ENCODE measurements at places on chromosomes 2 and 18.

- DNase-seq: no peak
These were observed 1.1 kb upstream of the RPL37A start for GRCh38 chr2:216497382-216498069.

DNA sequence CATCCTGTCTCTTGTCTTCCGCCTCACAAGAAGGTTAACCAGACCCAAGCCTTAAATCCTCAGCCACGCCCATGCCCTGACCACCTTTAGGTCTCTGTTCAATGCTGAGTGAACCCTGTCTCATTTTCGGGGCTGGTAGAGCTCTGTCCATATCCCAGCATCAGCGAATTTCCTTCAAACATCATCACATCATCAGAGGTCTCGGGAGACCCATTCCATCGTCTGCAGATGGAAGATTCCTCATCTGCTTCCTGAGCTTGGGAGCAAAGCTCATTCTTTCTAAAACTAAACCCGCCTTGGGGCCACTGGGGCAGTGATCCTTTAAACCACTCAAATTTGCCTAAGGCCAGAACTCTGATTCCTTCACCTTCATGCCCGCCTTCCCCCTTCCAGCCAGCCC lies 173.7 kb downstream of the TTC32 start:
- DNase-seq: no peak

- DNase-seq: no peak
These were observed 474.9 kb upstream of the TMEFF2 start for GRCh38 chr2:192669505-192670091.

GRCh38 chr18:71485611-71486010 lies 1058.5 kb downstream of the CBLN2 start:
- no peak for DNase-seq

DNA sequence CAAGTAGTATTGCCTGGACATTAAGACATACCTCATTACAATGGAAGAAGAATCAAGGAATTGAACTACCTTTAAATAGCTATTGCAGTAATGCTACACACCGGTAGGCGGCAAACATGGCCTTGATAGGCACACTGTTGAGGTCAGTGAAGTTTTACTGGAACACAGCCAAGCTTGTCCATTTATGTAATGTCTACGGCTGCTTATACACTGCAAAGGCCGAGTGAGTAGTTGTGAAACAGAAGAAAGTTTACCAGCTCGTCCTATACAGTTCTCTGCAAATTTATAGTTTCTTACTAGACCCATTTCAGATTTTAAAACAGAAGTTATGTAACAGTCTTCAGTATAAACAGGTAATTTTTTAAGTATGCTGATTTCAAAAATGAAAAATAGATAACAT lies 38.8 kb downstream of the PPP4R1 start:
- peak; percentile 91 for DNase-seq

DNA sequence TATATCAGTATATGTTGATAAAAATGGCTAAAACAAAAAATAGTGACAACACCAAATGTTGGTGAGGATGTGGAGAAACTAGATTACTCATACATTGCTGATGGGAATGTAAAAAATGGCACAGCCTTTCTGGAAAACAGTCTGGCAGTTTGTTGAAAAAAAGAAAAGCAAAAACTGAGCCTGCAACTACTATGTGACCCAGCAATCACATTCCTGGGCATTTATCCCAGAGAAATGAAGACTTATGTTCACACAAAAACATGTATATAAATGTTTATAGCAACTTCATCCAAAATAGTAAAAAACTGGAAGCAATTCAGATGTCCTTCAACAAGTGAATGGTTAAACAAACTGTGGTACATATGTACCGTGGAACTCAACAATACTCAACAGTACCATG lies 7.5 kb upstream of the KDSR start:
- DNase-seq: no peak

DNA sequence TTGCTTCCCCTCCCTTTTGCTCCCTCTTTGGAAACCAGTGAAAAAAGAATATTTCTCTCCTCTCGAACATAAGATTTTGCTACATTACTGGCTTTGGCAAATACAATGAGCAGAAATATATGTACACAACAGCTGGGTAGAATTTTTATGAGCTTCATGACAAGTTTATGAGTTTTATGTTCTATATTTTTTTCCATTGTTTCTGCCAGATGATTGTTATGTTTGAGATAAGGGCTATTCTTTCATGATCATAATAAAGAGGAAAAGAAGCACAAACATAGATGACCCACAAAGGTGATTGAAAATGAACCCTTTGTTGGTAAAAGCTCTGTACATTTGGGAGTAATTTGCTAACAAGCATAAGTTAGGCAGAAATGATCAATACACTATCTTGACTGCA lies 14.8 kb upstream of the TFPI start:
- no peak for DNase-seq

GRCh38 chr18:66616523-66616983 lies 12.7 kb upstream of the CDH19 start:
- DNase-seq: no peak

DNA sequence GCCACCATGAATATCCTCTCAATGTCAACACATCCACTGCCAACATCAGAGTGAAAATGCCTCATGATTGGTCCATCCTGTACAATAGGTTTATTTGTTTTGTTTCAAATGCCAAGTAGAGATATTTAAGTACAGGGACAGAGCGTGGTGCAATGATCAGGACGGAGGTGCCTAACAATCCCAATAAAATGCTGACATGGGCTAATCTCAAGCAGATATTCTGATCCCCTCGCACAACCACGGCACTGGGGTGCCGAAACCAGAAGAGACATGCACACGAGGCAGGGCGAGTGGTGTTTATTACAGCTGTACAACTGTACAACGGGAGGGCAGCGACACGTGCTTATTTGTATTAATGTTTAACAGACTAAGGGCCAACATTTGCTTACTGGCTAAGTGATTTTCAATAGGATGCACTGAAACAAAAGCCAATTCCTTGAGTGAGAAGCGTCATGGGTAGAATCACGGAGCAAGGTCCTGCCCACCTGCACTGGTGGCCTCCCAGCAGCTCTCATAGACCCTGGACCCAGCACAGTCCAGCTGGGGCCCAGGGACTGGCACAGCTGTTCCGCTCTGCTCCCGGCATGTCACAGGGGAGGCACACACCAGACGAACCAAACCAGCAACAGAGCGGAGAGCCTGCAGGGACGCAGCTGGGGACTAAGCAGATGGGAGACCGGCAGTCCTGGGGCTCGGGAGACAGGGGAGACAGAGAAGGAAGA lies 101.4 kb downstream of the HDAC4 start:
- no peak for DNase-seq

DNA sequence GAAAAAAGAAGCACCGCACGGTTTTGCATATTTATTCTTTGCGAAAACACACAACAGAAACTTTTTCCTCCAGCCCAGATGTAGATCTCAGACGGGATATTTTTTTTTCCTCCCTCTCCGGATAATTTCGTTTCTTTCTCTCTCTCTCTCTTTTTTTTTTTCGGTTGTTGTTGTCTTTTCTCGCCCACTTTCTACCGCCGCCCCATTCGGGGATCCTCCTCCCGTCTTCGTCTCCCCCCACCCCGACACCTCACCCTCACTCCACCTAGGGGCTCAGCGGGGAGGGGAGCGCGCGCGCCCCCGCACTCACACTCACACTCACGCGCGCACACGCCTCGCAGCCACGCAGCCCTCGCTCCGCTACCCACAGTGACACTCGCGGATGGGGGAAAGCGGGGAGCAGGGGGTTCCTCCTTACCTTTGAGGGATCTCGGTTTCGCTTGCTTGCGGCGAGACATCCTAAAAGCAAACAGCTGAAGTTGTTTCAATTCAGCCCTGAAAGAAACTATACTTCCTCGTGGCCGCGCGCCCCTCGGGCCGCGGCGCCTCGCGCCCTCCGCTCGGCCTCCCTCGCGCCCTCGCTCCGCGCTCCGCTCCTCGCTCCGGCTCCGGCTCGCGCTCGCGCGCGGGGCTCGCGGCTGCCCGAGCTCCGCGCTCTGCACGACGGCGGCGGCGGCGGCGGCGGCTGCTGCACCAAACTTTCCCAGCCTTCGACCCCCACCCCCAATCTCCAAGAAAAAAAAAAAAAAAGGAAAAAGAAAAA lies 1.3 kb downstream of the ZNF521 start:
- DNase-seq: peak; percentile 74

DNA sequence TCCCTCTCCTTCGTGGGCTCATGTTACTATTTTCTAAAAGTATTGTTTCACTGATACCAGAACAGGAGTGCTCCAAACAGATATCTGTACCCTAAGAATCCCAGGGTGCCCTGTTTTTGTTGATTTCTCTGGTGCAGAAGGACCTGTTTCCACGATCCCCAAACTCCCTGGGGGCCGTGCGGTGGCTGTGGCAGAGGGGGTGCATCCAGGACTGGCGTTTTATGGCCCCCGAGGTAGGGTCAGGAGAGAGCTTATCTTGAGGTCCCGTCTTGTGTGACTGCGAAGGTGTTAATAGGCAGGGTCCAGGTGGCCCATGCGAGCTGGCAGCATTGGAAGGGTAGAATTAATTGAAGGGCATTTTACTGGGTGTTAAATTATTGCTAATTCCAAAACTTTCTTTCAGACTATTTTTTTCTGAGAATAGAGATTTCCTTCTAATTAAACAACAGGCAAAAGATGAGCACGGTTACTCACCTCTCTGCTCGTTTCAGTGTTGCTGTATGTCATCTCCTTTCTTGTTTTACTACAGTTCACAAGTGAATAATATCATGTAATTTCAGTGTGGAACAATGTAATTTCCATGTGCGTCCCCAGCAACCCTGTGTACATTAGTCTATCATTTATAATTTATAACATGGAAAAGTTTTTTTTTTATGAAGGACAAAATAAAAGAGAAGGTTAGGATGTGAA lies 8.2 kb downstream of the TWIST2 start:
- DNase-seq: no peak

GRCh38 chr2:234960175-234961088 lies 8.6 kb downstream of the SH3BP4 start:
- no peak for DNase-seq

- DNase-seq: peak; percentile 57
These were observed 25.0 kb downstream of the SPEG start for GRCh38 chr2:219459460-219460311.

DNA sequence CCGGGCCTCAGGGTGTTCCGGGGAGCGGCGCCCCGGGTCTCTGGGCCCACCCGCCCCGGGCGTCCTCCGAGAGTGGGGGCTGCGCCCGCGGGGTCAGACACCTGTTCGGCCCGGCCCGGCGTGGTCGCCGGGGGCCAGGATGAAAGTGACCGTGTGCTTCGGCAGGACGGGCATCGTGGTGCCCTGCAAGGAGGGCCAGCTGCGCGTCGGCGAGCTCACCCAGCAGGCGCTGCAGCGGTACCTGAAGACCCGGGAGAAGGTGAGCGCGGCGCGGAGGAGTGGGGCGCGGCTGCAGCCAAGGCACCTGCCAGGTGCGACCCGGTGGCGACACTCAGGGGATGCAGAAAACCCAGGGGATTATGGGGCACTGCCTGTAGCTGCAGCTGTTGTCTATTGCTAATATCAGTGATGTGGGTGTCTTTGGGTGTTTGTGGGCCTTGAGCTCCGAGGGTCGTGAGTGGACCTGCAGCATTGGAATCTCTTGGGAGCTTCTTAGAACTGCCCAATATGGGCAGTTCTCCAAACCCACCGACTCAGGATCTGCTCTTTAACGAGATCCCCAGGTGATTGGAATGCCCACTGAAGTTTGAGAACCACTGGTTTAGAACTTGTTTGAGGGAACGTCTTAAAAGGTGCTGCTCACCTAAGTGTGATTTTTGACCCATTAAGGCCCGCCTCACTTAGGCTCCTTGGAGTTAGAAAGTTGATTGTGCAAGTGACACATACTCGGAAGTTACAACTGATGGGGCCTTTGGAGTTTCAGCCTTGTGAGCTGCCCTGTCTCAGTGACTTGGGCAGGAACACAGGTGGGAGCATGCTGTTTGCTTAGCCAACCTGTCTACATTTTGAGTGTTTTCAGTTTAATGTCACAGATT lies 823 bp downstream of the PARD3B start:
- DNase-seq: no peak

- DNase-seq: peak; percentile 33
These were observed 61.8 kb upstream of the STK17B start for GRCh38 chr2:196233021-196233804.

DNA sequence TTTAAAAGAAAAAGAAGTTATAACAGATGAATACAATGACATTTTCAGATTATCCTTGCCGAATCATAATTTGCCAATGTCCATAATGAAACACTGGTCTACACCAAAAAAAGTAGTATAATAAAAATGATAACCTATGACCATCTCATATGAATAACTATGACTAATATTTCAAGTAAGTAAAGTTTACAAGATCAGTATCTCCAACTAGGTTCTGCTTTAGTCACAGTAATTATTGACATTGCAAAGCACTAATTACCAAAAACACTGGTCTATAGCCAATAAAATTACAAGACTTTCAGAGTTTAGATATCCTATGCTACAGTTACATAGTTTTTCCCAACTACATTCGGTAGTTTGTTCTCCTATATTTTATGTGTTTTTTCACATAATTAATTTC lies 136.7 kb downstream of the MEMO1 start:
- DNase-seq: no peak

DNA sequence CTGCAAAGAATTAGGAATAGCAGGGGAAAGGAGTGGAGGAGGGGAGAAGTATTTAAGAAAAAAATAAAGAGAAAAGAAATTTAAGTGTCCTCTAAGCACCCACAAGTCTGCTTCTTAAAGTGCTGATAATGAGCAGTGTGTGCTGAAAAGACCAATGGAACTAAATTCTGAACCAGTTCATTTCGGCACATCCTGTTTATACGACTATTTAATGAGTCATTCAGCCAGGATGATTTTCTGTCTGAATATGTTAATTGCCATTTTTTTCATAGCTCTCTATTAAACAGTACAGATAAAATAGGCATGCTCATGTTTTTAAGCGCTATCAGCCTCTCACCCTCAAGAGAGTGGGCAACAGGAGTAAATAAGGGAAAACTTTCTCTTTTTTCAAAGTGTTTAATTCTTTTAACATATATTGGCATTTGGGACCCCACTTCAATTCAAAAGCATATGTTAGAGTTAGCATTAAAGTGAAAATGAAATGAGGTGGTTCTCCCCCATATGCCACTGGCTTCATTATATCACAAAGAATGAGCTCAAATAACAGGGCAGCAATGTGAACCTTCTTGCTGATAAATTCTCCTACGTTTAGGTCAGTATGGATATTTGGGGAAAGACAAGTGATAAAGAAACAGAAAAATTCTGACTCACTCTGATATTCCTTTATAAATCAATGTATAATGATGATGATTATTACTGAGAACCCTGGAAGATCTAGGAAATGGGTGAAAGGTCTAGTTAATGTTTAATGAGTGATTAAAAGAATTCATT lies 87.5 kb downstream of the TCF4 start:
- no peak for DNase-seq

DNA sequence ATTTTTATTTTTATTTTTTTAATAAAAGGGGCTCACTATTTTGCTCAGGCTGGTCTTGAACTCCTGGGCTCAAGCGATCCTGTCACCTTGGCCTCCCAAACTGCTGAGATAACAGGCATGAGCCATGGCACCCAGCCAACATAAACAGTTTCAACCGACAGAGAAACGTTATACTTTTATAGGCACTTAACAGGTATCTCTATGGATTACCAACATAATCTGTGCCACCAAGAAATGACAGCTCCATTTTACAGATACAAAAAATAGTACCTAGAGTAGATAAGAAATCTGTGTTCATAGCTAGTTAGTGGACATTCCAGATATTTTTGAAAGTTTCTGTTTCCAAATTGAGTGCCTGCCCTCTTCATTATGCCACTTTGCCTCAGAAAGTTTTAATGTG lies 1316.7 kb downstream of the LRP1B start:
- DNase-seq: no peak

GRCh38 chr2:145029081-145029480 lies 509.2 kb upstream of the ZEB2 start:
- DNase-seq: no peak

GRCh38 chr2:100588071-100588786 lies 25.4 kb downstream of the PDCL3 start:
- DNase-seq: peak; percentile 62

GRCh38 chr2:73103018-73103542 lies 9.7 kb downstream of the RAB11FIP5 start:
- no peak for DNase-seq
